ENCODE measurements at places on chromosomes 6 and 20.

DNA sequence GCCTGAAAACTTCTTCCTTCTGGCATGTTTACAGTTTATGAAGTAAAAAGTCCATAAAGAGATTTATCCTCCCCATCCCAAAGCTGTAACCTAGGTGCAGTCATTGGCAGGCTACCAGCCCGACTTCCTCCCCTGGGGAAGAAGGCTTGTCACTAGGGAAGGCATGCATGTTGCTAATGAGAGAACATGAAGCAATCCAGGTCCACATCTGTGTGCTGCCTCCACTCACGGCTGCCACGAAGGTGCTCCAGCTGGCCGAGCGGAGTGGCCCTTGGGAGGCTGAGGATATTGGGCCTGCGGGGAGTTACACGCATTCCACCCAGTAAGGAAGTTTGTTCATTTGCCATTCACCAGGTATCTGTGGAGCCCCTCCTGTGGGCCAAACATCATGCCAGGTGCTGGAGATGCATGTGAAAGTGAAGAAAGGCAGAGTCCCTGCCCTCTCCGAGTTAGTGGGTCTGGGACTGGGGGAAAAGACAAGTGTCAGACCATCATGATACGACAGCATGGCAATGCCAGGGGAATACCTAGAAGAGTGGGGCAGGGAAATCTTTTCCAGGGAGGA, 257.0 kb downstream of the NRN1 start:
- no peak for DNase-seq

- DNase-seq: no peak
These were observed 22.2 kb upstream of the NCOA3 start for GRCh38 chr20:47479506-47479905.

DNA sequence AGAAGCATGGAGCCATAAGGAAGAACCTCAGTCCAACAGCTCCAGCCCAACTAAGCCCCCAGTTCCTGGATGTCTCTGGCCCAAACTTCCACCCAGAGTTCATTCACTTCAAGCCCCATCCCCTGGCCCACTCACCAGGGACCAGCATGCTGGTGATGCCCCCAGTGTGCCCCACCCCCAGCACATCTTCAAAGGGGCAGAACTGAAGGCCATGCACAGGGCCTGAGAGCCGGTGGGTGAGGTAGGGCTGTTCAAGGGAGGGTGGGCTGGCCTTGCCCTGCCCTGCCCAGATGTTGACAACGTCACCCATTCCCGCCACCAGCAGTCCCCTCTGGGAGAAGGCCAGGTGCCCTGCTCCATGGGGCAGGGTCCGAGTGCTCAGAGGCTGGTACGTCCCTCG, 3.6 kb downstream of the B3GALT4 start:
- DNase-seq: no peak

DNA sequence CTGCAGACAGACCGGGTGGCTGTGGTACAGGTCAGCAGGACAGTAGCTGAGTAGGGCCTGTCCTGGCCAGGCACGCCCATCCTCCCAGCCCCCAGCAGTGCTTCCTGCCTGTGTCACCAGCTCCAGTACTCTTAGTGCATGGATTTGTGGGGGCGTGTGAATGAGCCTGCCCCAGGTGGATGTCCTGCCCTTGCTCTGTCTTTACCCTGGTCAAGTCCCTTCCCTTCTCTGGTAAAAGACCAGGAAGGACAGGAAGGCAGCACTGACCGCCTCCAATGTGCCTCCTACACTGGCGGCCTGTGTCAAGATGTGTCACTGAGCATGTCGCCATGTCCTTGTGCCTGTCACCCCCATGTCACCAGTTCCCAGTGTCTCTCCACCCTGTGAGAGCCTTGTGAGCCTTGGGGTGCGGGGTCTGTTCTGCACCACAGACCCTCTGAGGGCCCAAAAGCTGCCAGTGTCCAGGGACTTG, 11.9 kb downstream of the TEAD3 start:
- DNase-seq: no peak

DNA sequence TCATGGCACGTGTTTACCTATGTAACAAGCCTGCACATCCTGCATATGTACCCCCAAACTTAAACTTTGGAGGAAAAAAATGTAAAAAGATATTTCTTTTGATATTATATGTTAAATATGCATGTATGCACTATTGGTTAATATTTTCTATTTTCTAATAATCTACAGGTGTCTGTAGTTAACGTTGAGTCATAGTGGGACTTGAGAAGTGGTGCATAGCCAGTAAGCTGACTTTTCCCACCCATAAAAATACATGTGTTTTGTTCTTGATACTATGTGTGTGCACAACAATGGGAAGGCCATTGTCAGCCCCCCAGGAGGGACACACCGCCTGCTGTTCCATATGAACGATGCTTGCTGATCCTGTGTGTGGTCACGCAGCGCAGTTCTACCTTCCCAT, 49.1 kb downstream of the FAM120B start:
- no peak for DNase-seq

DNA sequence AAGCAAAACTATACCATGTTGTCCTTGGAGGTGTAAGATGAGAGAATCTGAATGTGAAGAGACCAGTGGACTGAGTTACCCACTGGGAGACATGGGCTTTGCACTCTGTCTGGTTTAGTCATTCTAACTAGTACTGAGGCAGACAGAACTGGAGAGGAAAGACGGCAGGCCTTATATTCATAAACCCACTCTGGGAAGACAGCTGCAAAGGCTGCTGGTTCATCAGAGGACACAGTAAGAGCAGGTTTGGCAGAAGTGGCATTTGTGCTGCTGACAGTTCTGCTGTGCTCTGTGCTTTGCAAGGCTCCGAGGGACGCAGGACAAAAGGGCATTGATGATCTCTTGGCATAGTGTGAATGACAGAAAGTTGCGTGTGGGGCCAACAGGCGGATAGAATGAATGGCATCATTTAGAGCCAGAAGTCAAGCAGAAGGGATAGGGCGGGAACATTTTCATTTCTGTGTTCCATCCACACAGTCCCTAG, 142.3 kb upstream of the TENT5A start:
- no peak for DNase-seq

DNA sequence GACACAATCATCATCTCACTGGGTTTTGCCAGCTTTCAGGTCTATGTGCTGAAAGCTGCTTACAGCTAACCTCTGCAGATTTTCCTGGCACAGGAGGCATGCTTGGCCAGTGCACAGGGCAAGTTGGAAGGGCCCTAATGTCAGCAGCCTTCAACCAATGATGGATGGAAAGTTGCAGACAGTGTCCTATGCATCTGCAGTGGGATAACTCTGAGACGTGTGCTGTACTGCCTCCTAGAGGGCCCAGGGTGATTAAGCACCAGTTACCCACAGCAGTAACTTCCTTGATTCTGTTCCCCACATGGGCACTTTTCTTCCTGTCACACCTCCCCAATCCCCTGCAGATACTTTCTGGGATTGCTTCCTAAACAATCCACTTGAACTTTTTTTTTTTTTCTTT, 38.6 kb downstream of the OVOL2 start:
- peak; percentile 43 for DNase-seq

- no peak for DNase-seq
These were observed 10.7 kb upstream of the PRR18 start for GRCh38 chr6:166318649-166319600.

GRCh38 chr6:73667798-73668197, 14.0 kb upstream of the SLC17A5 start:
- DNase-seq: no peak

DNA sequence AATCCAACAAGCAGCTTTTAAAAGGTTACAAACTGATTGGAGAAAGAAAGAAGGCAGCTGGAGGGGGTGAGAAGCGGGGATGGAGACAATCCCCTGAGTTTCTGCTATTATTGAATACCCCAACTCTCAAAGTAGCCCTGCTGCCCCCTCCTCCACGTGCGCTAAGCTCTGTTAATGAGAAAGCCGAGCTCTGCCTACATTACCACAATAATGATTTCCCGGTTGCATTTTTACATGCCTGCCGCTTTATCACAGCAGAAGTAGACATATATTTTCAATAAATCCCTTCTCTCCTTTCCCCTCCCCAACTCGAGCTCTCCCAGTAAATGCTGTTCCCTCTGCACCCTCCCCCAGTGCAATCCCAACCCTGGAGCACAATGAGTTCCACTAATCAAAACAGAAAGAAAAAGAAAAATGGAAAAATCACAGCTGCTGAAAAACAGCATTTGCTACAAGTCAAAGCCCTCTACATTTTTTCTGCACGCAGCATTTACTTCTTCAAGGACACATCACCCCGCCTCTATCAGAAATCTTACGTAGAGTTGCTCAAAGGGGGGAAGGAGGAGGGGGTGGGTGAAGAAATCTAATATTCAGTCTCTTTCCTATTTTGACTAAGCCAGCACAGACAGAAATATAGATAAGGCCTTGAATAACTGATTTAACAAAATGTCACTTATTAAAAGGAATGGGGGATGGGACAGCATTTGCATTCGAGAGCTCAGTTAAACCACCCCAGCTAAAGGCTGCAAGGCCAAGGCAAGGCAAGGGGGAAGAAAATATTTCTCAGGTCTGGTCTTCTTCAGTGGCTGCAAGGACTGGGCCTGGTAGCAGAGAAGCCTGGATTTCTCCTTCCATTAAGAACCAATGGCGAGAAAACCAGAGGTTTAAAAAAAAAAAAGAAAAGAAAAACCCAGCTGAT, 10.7 kb downstream of the TRERF1 start:
- no peak for DNase-seq

- DNase-seq: no peak
These were observed 541.2 kb upstream of the FLRT3 start for GRCh38 chr20:14878676-14879019.

DNA sequence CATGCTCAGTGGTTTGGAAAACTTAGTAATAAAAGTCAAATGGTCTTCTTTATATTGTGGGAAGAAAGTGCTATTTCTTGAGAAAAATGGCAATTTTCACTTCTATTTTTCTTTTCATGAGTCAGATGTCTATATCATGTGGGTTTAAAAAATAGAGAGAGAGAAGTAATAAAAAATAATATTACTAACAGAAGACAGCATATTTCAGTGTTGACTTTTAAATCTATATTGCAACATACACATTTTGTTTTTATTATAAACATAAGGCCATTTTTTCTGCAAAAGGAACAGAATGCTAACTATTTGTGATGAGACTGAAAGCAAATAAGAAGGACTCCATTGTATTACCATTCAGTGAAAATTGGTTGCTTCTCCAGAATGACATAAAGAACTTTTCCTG, 135.1 kb upstream of the CNR1 start:
- DNase-seq: no peak

DNA sequence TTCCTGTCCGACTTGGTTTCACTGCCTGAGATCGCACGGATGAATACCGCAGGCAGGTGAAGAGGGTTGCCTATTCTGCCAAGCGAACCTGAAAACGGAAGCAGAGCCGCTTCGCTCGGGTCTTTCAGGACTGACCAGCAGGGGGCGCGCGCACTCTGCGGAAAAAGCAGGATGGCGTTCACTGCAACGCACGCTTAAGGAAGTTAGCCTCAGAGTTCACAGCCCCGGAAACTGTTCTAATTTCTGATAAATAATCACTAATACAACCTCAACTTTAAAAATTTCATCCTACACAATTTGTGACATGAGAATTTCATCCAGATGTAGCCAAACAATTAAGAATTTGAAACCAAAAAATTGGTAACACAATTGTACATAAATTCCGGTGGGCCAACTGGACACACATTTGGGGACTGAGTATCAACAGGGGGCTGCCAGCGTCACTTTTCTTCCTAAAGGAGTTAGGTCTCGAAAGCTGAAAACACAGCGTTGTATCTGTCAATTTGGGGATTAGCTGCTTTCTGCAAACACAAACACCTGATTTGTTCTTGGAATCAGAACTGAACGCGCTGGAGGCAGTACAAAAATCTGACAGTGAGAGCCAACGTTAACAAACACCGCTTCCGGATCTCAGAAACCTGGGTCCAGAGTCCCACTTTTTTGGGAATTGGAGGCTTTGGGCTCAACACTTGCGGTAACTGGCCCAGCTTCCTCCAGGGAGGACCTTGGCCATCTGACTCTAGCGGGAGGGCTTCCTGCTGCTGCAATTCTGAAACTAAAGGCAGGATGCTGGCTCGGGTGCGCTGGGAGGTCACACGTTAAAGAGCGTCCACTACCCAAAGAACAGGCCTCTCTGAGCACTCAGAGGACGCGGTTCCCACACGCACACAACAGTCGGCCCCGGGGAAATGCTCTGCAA, 8.8 kb downstream of the PXDC1 start:
- peak; percentile 88 for DNase-seq

DNA sequence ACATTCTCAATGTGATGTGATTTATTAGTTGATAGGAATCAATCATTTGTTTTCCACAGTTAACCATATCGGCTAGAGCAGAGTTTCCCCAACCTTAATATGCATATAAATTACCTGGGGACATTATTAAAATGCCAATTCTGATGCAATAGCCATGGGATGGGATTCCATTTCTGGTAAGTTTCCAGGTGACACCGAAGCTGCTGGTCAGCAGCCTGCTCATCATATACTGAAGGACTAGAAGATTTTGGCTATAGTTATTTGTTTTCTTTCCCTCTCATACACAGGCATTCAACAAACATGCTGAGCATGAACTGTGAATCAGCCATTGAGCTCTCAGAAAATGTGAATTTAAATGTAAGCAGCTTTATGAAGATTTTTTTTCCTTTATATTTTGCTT, 35.8 kb downstream of the FBXO5 start:
- DNase-seq: no peak

GRCh38 chr6:109235481-109236038, 140.3 kb downstream of the CEP57L1 start:
- no peak for DNase-seq

- DNase-seq: no peak
These were observed 431.8 kb downstream of the CD83 start for GRCh38 chr6:14549304-14549770.

GRCh38 chr6:89217299-89217910, at the start of gene GABRR1:
Gene GABRR1, minus strand, starts transcription at chr6:89217358. Its CDS starts 36 bp downstream, at chr6:89217322.
- no peak for DNase-seq

DNA sequence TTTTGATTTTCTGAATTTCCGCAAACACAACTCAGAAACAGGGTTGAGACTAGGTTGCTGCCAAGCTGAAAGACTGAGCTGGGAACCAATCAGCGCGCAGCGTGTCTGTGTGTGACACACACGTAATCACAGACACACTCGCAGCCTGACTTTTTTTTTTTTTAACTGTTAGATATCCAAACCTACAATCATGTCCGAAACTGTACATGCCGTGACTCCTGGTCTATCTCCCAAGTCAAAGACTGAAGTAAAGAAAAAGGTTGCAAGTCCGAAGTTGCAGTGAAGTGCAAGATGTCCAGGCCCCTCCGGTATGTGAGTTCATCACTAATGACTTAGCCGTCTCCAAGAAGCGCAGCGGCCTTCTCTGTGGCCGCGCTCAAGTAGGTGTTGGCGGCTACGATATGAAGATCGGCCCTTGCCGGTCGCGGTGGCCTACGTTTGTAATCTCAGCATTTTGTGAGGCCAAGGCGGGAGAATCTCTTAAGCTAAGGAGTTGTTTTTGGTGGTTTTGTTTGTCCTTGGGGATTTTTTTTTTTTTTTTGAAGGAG, 108.2 kb downstream of the HFE start:
- peak; percentile 65 for DNase-seq

DNA sequence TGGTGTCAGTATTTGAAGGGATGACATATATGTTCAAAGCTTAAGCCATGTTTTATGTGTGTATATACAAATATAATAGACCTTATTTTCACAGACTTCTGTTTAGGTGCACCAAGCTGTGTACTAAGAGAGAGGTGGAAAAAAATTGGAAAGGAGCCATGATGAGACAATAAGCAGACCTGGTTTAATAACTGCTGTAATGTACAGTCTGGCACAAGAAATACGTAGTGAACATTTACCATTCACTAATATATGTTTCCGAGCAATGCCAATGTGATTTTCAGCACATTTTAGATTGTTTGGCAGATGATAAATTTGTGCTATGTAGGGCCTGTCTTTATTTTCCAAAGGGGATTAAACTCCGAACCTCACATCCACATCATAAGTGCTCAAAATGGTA, 116.3 kb downstream of the KHDC1L start:
- DNase-seq: no peak

- DNase-seq: no peak
These were observed 90.0 kb upstream of the SLC24A3 start for GRCh38 chr20:19122395-19122794.
